Cortex of kidney (tissue), 1 donor: ENCODE measurements at places on chromosomes 6 and 20.

DNA sequence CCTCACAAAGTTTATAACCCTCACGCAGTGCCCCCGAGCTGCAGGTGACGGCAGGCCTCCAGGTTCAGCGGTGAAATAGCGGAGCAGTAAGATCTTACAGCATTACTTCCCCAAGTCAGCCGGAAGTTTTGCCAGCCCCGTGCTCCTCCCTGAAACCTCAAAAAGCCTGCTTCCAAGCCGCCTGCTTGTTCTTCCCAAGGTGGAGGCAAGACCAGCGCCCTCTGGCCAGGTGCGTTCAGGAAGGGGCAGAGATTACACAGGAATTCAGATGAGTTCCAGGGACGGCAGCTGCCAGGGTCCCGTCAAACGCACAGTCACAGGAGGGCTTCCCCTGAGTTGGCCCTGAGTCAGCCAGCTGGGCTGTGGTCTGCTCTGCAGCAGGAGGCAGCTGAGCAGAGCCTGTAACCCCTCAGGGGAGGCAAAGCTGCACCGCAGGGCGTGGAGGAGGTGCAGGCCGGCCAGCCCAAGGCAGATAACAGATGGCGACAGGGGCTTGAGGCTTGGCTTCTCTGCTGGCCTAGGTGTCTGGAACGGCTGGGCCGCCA lies 124.1 kb upstream of the RPS6KA2 start:
- DNase-seq, result no peak

GRCh38 chr20:53038299-53038698 lies 66.1 kb downstream of the TSHZ2 start:
- DNase-seq, result no peak

DNA sequence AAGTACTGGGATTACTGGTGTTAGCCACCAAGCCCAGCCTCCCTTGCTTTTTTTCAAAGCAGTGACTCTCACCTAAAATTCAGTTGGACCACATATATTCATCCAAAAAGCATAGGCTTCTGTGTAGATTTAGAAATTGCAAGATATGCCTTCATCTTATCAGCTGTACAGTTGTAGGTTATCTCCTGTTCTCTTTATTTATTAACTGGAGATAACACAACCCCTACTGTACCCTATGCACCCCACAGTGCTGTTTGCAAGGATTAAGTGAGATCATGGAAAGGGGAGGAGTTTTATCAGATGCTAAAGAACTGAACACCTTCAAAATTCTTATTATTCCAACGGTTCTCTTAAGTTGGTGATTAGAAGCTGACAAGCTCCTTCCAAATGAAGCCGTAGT lies 164.4 kb upstream of the JARID2 start:
- no peak for DNase-seq

DNA sequence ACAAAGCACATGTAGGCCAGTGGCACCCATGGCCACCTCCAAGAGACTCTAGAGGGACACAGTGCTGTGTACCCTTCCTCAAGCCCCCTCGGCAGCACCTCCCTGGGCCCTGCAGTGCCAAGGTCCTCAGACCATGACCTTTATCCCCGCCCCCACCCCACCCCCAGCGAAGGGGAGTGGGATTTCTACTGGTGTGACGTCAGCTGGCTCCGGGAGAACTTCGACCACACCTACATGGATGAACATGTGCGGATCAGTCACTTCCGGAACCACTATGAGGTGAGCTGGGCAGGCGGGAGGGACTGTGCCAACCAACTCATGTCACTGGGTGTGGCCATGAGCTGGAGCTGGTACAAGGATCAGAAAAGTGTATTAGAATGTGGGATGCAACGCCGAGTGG lies 38.0 kb downstream of the TTLL9 start:
- DNase-seq, result no peak

GRCh38 chr20:52172392-52173047 lies 19.1 kb downstream of the ZFP64 start:
- no peak for DNase-seq

DNA sequence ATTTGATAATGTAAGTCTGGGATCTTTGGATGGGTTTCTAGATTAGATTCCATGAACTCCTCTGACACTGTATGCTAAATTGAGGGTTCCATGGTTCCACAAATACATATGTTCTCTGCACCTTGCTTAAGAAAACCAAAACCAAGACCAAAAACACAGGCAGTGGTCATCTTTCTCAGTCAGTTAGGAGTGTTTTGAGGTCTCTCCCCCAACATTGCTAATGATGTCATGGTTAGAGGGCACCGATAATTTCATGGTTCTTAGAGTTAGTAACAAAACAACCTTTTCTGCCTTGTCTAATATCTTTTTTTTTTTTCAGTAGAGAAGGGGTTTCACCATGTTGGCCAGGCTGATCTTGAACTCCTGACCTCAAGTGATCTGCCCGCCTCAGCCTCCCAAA lies 44.5 kb downstream of the ARID1B start:
- no peak for DNase-seq

DNA sequence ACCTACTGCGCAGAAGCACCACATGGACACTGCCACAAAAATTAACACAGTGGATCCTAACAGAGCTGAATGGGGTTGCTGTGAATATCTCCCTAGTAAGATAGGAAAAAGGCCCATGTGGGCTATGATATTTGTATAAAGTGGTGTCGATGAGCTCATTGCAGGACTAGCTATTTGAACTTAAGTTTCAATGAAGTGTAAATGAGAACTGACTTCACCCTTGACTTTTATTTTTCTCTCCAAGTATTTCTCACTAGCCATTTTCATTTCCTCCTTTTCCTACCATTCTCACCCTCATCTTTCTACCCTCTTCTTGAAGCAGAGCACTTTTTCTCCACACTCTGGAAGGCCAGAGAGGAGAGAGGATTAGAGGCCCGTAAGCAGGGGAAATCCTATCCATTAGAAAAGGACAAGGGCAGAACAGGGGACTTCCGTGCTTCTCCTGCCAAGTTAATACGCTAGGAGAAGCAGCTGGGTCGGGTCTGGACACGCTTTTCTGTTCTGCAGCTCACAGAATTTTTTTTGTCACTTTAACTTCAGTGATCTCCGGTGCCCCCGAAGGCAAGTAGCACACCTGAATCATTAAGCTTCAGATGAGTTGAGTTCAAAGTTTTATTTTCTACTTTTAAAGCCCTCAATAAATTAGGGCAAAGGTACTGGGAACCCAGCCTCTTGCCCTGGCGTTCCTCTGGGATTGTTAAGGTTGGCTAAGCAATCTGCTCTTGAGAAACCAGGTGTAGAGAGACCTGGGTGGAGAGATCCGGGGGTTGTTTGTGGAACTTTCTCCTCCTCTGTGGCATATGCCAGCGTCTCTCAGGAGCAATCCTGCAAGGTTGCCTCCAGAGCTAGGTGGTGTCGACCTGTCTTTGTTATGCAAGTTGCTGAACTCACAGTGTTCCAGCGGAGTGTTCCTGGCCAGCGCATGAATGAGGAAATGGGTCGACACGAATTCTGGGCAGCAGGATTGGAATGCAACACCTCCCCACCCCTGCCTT lies 56.2 kb upstream of the ARID1B start:
- DNase-seq, result no peak

- no peak for DNase-seq
Observed at GRCh38 chr6:32845384-32845884, 1.6 kb upstream of the PSMB8 start.

DNA sequence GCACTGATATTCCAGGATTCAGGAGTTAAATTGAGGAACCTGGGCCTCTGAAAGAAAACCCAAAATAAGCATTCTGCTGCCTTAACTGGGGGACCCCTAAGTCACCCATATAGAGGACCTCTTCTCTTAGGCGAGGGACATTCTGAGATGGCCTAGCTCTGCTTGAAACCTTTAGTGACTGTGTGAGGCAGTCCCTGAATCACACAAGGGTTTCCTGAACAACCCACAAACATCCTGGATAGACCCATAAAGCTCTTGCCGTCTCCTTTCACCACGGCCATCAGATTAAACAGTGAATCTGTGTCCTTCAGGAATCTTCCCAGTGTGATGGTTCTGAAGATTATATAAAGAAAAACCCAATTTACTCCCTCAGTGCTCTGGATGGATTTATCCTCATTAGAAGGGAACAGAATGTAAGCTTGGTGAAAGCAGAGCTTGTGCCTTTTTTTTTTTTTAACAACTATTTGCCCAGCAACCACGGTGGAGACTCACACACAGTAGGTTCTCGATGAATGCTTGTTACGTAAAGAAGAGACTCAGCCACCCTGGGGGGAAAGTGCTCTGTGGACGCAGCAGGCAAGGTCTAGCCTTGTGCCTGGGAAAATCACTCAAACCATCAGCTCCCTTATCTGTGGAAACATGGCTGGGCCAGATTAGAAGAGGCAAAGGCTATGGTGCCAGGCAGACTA lies 39.1 kb upstream of the SIRPG start:
- no peak for DNase-seq

DNA sequence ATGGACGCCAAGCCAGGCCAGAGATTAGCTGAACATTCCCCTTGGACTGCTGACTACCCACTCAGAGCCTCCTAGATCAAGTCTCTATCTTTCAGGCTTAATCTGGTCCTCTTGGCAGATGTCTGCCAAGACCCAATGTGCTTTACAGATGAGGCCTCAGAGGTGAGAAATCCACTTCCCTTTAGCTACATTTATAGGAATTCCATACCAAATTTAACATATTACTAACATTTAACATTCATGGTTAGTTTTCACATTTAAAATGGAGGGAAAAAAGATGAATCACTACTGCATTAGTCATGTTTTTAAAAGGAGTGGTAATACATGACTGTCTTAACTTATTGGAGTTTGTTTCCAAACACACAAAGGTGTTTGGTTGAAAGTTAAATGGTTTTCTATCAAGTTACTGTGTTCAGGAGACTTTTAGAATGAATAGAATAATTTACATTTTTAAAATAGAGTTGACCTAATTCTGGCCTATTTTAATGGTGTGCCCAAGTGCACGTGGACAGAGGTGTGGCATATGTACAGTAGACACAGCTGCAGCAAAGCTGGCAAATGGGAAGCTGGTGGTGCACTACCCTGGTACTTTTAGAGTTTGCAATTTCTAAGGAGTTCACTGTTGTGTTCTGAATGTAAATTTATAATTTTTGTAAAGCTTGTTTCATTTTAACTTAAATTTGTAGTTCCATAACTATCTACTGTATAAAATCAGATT lies 41.9 kb upstream of the CALHM6 start:
- no peak for DNase-seq

DNA sequence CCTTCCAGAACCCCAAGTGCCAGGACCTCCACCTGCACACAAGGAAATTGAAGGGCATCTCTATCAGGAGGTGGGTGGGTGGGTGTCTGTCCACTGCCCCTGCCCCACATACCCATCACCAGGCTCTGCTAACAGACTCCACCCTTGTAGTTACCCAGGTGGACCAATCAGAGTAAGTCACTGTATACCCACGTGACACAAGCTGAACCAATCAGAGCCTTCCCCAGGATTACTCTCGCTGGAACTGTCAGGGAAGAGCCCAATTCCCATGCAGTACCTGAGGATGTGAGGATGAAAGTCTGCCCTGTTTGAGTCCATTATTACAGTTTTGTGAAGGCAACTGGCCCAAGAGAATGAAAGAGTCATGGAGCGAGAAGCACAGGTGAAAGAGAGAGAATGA lies 4.2 kb downstream of the OCSTAMP start:
- DNase-seq, result no peak

DNA sequence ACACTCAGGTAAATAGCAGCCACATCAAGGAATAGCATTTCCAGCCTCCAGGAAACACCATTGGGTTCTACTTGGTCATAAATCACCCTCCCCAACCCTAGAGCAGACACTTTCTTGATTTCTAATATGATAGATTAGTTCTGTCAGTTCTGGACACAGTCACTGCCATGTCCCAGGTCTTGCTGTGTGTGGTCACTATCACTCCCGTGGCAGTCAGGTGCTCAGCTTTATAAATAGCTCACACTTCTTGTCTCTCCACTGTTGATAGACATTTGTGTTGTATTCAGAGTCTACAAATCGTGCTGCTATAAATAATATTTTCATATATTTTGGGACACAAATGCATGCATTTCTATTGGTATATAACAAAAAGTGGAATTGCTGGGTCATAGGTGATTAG lies 13.3 kb downstream of the HLA-F start:
- no peak for DNase-seq

GRCh38 chr6:125974214-125974866 lies 12.0 kb upstream of the TRMT11 start:
- no peak for DNase-seq

GRCh38 chr6:109961611-109962041 lies 16.5 kb upstream of the GPR6 start:
- no peak for DNase-seq
